ENCODE measurements at places on chromosomes 4 and X. TPM values are rescaled to one million over a fixed set of nuclear protein-coding genes. Genes with fewer than 3 reads are reported as not detected.

DNA sequence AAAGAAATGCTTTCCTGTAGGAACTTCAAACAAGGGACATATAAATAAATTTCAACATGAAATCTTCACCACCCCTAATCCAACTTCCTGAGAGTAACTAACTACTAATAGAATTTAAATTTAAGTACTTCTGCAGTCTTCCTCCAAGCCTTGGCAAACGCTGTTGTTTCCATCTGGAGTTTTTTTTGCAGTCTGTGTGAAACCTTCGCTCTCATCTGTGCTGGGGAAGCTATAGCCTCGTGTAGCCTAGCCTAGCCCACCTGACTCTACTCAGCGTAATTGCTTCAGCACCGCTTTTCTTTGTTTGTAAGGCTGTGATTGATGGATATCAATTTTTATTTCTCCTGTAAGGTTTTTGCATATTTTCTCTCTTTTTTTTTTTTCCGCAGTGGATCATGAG is 30.9 kb downstream of the STOX2 start:
- no peaks in the 10 kb centered on the region for H3K36me3 ChIP-seq
- DNase-seq, result no peak
- no peak overlapping the region for H3K4me3 ChIP-seq
- no peak overlapping the region for H3K27ac ChIP-seq

GRCh38 chr4:8383016-8383415 is 57.5 kb downstream of the ACOX3 start:
- no peak overlapping the region for H3K27ac ChIP-seq
- no peak overlapping the region for H3K4me3 ChIP-seq
- H3K4me1 ChIP-seq, result peaks cover 4% of the 10 kb centered on the region
- H3K36me3 ChIP-seq, result peaks cover 76% of the 10 kb centered on the region

GRCh38 chrX:150664290-150664689 is 28.9 kb upstream of the MTMR1 start:
- peaks cover 27% of the 10 kb centered on the region for H3K36me3 ChIP-seq
- H3K4me1 ChIP-seq, result no peaks in the 10 kb centered on the region
- DNase-seq, result no peak

- DNase-seq, result no peak
- H3K4me1 ChIP-seq, result no peaks in the 10 kb centered on the region
- H3K4me3 ChIP-seq, result no peak overlapping the region
These were observed 83.2 kb upstream of the TBC1D9 start for GRCh38 chr4:140839406-140839805.

GRCh38 chr4:177879851-177880250 is 437.6 kb upstream of the AGA start:
- no peak overlapping the region for H3K27ac ChIP-seq
- H3K4me3 ChIP-seq, result no peak overlapping the region
- H3K27me3 ChIP-seq, result no peaks in the 10 kb centered on the region
- H3K36me3 ChIP-seq, result no peaks in the 10 kb centered on the region
- no peaks in the 10 kb centered on the region for H3K4me1 ChIP-seq
- no peak for DNase-seq

KIF4A gene
- 11.6 TPM for polyA plus RNA-seq

SSX4 gene
- not detected for polyA plus RNA-seq

TRMT44 gene
- polyA plus RNA-seq, result 19.4 TPM

DNA sequence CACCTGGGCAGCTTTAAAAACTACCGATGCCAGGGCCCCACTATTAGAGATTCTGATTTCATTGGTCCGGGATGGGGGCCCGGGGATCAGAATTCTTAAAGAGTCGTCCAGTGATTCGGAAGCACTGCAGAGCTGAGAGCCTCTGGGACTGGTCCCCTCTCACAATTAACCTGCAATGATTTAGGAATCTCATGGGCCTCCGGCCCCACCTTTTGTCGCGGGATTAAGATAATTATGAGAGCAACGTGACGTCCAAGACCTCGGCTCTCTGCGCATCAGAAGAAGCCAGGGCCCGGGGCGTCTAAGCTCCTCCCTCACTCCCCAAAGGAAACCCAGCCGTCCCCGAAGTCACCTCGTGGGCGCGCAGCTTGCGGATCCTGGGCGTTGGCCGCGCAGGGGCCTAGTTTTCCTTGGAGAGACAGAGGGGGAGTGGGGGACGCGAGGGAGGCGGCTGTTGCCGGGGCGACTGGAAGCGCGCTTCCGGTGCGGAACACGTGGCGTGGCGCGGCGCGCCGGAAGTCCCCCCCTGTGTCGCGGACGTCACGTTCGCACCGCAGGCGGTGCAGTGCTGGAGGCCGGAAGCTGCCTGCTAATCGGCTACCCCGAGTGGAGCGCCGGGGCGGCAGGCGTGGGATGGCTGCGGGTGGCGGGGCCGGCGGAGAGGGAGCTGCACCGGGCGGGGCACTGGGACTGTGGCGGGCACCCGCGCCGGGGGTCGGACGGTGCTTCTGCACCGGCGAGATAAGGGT is at the start of gene GEMIN8:
GEMIN8 (minus strand) TSS at position 468 of the 749 bp plus-strand sequence. CDS start 8,414 bp downstream, outside the sequence.
- H3K36me3 ChIP-seq, result no peaks in the 10 kb centered on the region
- peak within 1 kb of the TSS; percentile 84 for H3K27ac ChIP-seq
- peak within 1 kb of the TSS; percentile 58 for H3K4me3 ChIP-seq
- no peaks in the 10 kb centered on the region for H3K27me3 ChIP-seq
- no peaks in the 10 kb centered on the region for H3K4me1 ChIP-seq

- H3K36me3 ChIP-seq, result no peaks in the 10 kb centered on the region
- H3K27me3 ChIP-seq, result no peaks in the 10 kb centered on the region
- H3K27ac ChIP-seq, result no peak overlapping the region
- no peaks in the 10 kb centered on the region for H3K4me1 ChIP-seq
These were observed 39.6 kb upstream of the NKX1-1 start for GRCh38 chr4:1445716-1446445.

- no peaks in the 10 kb centered on the region for H3K27me3 ChIP-seq
- DNase-seq, result peak; percentile 18
- H3K4me1 ChIP-seq, result no peaks in the 10 kb centered on the region
- H3K27ac ChIP-seq, result no peak overlapping the region
- H3K36me3 ChIP-seq, result no peaks in the 10 kb centered on the region
These were observed 367.0 kb upstream of the ATOH1 start for GRCh38 chr4:93461541-93461940.

DNA sequence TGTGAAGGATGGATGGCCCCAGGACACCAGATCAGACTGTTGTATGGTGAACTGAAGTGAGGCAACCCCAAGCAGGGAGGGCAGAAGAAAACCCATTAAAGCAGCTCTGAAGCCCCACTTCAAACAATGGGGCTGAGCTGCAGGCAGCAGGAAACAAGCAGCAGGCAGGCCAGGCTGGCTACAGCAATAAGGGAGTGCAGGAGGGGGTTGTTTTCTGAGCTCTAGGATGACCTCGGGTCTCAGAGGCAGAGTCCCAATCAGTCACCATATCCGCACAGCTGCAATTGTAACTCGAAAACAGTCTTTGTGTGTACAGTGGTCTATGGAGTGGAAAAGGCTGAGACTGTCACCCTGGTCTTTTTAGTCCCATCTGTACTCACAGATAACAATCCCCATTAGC is 90.4 kb downstream of the COL4A6 start:
- H3K27me3 ChIP-seq, result no peaks in the 10 kb centered on the region
- H3K36me3 ChIP-seq, result no peaks in the 10 kb centered on the region
- H3K4me3 ChIP-seq, result no peak overlapping the region
- H3K27ac ChIP-seq, result no peak overlapping the region

GRCh38 chrX:13761606-13762414 is 27.3 kb downstream of the OFD1 start:
- H3K36me3 ChIP-seq, result no peaks in the 10 kb centered on the region
- no peak overlapping the region for H3K4me3 ChIP-seq
- H3K4me1 ChIP-seq, result peaks cover 3% of the 10 kb centered on the region
- no peak overlapping the region for H3K27ac ChIP-seq

DNA sequence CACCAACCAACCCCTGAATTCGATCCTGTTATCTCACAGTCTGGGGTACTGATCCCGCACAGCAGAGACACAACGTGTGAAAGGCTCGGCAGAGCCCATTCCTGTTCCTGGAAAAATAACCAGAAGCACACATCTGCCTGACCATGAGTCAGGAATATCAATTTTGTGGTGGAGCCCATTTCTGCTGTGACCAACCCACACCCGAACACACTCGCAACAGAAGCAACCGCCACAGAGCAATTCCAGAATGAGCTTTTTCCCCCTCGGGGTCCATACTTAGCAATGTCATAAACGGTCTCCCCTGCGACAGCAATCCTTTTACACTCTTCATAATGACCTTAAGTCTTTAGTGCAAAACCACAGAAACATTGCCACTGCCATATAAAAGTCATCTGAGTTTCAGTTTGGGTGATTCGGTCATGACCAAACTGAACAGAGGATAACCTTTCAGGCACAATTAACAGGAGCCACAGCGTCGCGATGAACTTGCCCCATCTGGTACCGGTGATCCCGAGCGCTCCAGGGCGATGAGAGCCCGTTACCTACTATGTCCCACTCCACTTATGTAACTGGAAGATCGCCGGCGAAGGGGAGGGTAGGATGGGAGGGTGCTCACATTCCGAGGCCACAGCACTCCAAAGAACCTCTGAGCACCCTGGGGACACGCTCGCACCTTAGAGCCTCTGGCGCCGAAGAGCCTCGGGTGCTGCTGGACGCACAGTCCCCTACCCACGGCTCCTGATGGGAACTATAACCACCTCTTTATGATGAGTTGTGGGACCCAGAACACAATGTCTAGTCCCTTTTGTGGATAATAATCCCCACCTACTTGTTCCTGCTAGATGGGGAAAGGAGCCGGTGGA is 1.1 kb downstream of the MECP2 start:
- H3K4me3 ChIP-seq, result peak overlapping the region; percentile 48
- no peaks in the 10 kb centered on the region for H3K27me3 ChIP-seq
- H3K36me3 ChIP-seq, result no peaks in the 10 kb centered on the region
- DNase-seq, result no peak

DGAT2L6 gene
- polyA plus RNA-seq, result not detected

DDIT4L gene
- polyA plus RNA-seq, result 1.1 TPM

CDKL2 gene
- 5.5 TPM for polyA plus RNA-seq

NKX6-1 gene
- 0.21 TPM for polyA plus RNA-seq

RIBC1 gene
- 6.4 TPM for polyA plus RNA-seq

DNA sequence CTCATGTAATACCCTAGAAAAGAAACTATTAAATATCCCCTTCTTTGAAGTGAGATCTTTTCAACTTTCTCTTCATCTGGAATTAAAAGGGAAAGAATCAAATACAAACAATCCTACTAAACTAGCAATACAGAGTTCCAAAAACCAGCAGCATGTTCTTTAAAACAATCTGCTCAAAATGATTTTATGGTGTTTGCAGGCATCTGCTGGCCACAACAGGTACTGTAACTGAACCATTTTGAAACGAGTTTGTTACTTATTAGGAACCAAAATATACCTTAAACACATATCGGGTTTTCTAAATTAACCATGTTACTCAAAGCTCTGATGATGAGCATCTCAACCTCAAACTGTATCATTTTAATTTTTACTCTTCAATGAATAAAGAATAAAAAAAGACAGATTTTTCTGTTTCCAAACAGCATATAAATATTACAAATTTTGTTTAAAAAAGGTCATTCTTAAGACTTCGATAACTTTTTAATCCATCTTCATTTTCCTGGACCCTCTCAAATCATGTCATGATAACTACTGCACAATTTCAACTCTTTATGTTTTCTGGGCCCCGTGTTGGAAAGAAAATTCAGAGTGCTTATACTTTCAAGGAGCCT is 56.5 kb downstream of the ARAP2 start:
- H3K4me3 ChIP-seq, result no peak overlapping the region
- H3K27me3 ChIP-seq, result no peaks in the 10 kb centered on the region
- no peak overlapping the region for H3K27ac ChIP-seq
- H3K36me3 ChIP-seq, result peaks cover 25% of the 10 kb centered on the region

GRCh38 chrX:49082271-49082871 is 2.7 kb upstream of the WDR45 start:
- H3K36me3 ChIP-seq, result no peaks in the 10 kb centered on the region
- no peak for DNase-seq
- no peak overlapping the region for H3K4me3 ChIP-seq
- peaks cover 4% of the 10 kb centered on the region for H3K4me1 ChIP-seq
- no peaks in the 10 kb centered on the region for H3K27me3 ChIP-seq

CPE gene
- polyA plus RNA-seq, result 172 TPM

EMCN gene
- 40.1 TPM for polyA plus RNA-seq

All from left lung (tissue), 14 donors.